ENCODE measurements at places on chromosomes 2 and 18.

DNA sequence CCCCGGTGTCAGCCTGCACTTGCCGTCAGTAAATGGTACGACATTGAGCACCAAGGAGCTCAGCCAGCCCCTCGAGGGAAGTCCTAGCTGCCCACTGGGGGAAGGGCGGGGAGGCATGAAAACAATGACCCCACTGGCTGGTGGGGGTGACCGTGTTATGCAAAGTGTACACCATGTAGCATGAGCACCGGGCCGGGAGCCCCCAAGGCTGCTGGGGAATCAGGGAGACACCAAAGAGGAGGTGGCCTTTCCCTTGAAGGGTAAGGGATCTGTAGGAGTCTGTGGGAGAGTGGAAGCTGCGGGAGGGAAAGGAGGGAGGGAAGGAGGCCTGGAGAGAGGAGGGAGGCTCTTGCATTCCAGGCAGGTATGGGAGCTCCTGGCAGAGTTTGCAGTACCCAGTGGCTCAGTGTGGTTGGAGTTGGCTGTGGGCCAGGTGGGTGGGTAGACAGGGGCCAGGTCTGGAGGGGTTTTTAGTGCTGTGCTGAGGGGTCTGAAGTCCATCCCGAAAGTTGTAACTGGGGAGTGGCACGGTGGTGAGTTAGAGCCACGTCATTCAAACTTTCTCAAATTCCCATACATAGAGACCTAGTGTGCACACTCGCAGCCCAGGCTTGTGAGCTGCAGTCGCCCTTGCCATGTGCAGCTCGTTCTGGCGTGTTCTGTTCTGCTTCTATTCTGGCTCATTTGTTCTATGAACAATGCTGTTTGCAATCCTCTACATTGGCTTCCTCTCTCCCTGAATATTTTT, 22.4 kb downstream of the RRM2 start:
- DNase-seq: no peak

- no peak for DNase-seq
Measured at GRCh38 chr2:232779465-232779864, 3.1 kb upstream of the KCNJ13 start.

GRCh38 chr2:55311444-55311870, 42.4 kb upstream of the MTIF2 start:
- DNase-seq: no peak

DNA sequence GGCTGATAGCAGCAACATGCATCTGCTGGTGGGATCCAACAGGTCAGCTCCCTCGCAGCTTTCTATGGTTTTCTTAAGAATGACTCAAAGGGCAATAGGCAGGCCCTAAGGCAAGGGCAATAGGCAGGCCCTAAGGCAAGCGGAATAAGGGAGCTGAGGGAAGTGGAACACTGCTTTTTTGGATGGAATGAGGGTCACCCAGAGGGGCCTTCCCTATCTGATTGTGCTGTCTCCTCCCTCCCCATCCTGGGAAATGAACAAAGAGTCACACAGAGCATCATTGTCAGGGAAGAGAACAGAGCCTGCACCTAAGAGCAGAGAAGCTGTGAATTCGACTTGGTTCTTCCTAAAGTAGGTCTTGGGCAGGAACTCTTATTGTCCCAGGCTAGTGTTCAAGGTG, 43.3 kb upstream of the PTPRM start:
- DNase-seq: no peak

GRCh38 chr18:3319894-3320454, 58.0 kb downstream of the MYL12B start:
- DNase-seq: no peak

GRCh38 chr2:209990838-209991237, 11.6 kb upstream of the RPE start:
- no peak for DNase-seq

DNA sequence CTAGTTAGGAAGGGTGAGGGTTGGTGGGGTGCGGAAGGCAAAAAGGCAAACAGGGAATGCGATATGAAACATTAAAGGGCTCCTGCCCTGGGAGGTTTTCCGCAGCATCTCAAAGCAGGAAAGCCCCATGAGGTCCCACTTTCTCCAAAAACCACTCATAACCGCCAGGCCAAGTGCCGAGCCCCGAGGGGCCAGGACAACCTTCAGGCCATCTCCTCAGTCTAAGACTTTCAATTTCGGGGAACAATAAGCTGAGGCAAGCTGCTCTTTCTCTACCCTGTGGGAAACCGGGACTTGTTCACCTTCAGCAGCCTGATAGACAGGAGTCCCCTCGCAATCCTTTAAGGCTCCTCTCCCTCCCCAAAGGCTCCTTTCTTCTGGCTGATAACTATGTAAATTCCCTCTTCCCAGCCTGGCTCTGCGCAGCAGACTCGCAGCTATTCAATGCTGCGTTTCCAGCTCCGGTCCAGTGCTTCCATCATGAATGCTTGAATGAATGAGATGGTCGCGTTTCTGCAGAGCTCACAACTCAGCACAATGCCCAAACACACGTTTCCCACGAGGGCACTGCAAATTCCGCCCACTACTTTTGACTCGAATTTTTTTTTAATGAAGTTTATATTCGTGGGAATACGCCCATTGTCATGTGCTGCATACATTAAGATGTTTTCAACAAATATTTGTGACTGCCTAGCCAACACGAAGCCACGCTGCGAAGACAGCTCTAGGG, 1.4 kb downstream of the LAMA1 start:
- no peak for DNase-seq

GRCh38 chr2:67446491-67446911, 49.4 kb downstream of the ETAA1 start:
- no peak for DNase-seq

- no peak for DNase-seq
Measured at GRCh38 chr18:59961070-59961469, 61.3 kb downstream of the PMAIP1 start.

DNA sequence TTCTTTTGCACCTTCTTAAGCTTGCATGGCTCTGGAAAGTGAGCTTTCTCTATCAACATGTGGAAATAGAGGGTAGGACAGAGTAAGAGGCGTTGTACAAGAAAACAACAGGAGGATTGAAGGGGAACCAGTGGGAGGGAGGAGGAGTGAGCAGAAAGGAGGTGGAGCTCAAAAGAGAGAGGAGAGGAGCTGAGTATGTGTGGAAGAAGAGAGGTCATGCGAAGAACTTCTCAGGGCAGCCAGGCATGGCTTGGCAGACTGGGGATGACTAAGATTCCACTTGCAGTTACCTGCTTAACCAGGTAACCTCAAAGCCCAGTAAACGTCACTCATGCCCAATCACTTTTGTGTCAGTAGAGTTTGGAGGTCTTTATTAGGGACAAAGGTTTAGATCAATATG, 105.1 kb downstream of the BCL2L11 start:
- no peak for DNase-seq

GRCh38 chr18:78396756-78397155, 582.9 kb upstream of the SALL3 start:
- DNase-seq: no peak

DNA sequence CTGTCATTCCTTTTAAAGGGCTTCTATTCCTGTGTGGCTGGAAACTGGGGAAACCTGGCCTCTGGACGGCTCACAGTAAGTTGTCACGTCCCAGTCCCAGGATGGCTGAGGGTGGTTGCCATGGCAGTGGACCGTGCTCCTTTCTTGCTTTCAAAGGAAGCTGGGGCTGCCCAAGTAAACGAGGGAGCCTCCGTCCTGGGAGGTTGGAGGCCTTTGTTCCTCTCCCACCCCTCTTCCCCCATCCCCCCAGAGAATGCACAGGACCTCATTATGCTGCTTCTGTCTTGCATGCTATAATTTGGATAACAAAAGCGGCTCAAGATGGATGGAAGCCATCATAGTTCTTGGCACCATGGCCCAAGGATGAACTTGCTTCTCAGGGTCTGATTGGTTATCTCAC, 325.5 kb upstream of the HS6ST1 start:
- no peak for DNase-seq

DNA sequence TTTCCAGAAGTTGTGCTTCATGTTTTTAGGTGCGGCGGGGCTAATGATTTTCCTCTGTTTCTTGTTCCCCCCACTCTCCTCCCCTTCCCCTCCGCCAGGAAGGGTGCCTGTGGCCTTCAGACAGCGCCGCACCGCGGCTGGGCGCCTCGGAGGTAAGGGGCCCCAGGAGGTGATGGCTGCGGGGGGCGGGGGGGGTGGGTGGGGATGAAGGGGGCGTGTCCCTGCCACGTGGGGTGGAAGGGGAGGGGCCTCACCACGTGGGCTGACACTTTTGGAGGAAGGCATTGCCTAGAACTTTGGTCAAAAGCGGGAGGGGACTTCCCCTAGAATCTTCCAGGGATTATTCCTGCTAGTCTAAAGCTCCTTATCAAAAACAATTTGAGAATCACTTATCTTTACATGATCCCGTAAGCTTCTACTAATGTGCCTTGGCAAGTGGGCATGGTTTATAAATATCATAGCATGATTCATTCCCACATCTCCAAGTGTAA, 83.1 kb downstream of the FAM210A start:
- DNase-seq: no peak

DNA sequence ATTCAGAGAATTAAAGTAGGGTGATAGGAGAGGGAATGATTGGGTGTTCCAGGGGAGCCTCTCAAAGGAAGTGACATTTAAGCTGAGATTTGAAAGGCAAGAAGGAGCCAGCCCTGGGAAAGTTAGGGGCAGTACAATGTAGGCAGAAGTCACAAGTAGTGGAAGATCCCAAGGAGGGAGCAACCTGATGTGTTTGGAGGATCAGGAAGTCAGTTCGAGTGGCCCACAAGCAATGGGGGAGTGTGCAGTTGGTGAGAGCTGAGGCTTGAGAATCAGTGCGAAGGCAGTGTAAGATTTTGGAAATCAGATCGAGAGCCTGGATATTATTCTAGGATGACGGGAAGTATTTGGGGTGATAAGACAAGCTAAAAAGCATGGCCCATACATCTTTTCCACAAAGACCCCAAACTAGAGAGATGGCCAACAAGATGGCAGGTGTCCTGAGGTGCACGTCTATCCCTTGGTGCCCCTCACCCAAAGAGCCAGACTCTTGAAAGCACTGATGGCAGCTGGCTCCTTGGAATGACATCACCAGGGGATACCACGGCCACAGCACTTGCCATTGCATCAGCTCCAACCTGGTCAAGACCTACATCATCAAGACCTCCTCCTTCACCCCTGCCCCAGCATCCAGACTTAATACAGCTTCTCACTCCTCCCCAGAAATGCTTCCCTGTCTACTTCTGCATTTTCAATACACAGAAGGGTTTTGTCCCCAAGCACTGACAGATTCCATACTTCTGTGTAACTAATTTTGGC, 127.3 kb downstream of the BCL2 start:
- no peak for DNase-seq

DNA sequence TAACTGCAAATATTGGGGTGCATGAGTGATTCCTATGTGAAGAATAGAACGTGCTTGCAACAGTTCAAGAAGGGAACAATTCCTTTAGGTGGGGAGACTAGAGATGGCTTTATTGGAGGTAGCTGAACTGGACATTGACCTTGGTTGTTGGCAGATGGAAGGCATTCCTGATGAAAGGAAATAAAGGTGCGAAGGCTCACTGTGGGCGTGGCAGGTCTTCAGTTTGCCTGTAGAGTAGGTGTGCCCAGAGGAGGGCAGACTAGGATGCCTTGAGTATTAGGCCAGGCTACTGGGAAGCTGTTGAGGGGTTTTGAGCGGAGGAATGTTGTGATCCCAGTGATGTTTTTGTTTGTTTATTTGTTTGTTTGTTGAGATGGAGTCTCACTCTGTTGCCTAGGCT, 2.8 kb downstream of the SPR start:
- no peak for DNase-seq

GRCh38 chr2:190574169-190574568, 39.6 kb upstream of the NEMP2 start:
- no peak for DNase-seq

DNA sequence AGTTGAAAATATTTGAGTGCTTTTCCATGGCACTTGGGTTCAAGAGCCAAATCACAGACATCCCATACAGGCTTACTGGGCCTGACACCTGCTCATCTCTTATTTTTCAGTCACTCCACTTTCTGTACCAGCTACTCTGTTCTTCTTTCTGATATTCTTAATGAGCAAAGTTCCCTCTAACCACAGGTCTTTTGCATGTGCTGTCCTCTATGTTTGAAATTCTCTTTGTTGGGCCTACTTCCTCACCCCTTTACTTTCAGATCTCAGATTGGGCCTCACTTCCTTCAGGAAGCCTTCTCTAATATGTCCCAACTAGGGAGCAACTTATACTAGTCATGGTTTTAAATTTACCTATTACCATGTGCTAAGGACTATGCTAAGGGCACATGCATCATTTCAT, 81.8 kb upstream of the RBMS1 start:
- DNase-seq: no peak

DNA sequence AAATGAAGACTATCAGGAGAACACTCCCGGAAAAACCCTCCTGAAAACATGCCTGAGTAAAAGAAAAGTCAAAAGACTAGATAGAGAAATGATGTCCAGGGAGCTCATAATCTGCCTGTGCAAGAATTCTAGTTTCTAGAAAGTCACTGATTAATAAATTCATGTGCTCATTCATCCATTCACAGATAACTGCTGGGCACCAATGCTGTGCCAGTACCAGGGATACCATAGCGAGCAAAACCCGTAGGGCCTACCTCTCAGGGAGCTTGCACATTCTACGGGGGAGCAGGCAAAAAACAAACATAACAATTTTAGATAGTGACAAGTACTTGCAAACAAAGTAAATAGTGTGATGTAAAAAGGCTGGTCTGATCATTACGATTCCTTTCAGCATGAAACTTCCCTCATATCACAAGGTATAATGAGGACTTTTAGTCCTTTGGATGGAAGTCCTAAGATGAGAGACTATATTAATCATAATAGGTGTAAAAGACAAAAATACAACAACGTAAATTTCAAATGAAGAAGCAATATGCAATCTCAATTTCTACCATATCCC, 289.9 kb downstream of the AFF3 start:
- DNase-seq: no peak

- peak; percentile 38 for DNase-seq
Measured at GRCh38 chr2:64975232-64975821, 13.9 kb upstream of the SLC1A4 start.

DNA sequence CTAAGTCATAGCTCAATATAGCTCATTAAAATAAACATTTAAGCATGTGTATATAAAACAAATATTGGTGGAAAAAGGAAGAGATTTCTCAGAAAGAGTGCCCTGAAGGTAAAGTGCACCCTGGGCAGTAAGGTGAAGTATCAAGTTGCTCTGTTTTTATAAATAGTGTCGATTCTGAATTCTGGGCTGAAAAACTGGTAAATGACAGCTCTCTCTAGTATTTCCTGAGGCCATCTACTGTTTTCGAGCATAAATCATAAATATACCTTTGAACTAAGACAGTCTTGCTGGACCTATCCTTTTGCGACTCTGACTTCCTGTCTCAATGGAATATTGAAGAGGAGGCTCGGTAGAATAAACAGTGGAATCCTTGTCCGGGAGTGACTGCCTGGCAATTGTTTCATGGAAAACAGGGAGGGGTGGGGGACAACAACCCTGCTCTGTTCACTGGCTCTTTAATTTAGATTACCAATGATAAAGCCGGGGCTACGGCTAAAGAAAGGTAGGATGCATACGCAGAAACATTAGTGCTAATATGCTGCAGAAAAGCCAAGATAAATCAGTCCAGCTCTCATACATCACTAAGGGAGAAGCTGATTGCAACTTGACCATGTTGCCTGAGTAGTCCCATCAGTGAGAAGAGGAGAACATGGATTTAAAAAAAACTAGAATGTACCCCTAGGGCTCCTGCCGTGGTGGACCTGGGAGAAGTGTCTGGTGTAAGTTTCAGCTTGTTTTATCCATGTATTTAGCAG, 124.1 kb downstream of the RAPGEF4 start:
- DNase-seq: no peak

Measured in omental fat pad (tissue), 4 donors.